ENCODE measurements at places on chromosomes 3 and 15.

- DNase-seq, result no peak
Measured at GRCh38 chr3:16801698-16802097, 83.1 kb upstream of the PLCL2 start.

DNA sequence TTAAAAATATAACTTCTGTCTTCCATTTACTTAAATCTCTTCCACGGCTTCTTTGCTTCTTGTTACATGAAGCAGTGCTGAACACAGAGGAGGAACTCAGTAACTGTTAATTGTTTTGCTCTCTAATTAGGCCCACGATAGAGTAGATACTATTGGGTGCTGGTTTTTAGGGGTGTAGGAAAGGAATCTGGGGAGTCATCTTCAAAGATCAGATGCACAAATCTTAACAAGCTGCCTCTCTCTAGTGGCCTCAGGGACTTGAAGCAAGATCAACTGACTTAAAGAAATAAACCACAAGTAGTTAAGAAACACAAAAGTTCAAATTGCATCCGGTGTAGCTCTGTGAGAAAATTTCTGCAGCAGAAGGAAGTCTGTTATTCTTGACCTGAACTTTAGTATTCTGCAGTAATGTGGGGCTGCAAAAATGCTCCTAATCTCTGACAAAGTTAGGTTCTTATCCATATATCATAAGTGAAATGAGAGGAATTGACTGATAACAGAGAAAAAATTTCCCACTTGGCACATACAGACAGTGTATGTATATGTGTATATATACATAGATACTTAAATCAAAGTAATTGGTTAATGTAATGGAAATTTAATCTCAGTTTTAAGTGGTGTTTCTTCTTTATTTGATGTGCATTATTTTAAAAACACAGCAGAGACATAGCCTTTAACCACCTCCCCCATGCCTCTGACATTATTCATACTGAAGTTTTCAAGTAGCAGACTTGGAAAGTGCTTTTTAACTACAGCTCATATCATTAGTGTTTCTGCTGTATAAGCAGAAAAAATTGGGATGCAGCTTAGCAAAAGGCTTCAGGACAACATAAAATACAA is 51.8 kb downstream of the CHST2 start:
- no peak for DNase-seq

DNA sequence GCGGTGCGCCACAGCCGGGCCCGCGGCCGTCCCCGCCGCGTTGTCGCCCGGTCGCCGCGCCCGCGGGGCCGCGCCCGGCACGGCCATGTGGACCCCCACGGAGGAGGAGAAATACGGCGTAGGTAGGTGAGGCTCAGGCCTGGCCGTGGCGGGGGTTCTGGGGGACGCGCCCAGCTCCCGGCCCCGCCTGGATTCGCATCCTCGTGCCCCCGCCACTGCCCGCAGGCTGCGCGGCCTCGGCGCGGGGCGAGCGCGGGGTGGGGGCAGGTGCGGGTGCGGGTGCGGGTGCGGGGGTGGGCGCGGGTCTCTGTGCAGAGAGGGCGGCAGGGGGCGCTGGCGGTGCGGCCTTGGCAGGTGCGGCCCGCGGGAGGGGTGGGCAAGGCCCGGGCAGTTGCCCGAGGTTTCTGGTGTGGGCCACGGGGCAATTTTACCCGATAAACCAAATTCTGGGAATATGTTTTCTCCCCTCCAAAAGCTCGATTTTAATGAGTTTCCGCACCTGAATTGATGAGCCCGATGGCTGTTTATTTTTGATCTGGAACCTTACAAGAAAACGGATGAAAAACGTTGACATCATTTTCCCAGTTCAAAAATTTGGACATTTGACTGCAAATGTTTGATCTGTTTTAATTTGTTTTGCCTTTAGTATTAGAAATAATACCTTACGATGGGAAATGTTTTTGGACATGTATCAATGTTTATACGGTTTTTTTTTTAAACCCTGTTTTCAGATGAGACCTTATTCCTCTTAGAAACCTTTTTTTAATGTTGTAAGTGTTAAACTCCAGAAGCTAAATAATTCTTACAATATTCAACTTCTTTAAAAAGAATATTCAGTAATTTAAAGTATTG is 678 bp downstream of the DOCK3 start:
- peak; percentile 58 for DNase-seq

DNA sequence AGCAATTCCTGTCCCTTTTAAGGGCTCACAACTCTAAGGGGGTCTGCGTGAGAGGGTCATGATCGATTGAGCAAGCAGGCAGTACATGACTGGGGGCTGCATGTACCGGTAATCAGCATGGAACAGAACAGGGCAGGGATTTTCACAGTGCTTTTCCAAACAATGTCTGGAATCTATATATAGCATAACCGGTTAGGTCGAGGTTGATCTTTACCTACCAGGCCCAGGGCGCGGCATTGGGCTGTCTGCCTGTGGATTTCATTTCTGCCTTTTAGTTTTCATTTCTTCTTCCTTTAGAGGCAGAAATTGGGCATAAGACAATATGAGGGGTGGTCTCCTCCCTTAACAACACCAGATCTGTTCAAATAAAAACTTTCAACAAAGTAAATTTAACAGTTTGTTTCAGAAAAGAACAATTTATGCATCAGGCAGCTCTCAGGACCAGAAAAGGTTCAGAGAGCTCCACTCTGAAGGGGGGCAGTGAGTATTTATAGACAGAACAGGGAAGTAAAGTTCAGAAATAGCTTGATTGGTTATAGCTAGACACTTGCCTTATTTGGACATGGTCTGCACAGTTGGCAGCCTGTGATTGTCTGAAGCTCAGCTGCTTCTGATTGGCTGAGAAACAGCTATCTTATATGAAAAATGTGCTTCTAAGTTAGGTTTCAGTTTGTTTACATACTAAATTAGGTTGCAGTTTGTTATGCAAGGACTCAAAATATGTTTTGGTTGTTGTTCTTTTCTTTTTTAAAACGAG is 17.2 kb upstream of the B4GALT4 start:
- no peak for DNase-seq

DNA sequence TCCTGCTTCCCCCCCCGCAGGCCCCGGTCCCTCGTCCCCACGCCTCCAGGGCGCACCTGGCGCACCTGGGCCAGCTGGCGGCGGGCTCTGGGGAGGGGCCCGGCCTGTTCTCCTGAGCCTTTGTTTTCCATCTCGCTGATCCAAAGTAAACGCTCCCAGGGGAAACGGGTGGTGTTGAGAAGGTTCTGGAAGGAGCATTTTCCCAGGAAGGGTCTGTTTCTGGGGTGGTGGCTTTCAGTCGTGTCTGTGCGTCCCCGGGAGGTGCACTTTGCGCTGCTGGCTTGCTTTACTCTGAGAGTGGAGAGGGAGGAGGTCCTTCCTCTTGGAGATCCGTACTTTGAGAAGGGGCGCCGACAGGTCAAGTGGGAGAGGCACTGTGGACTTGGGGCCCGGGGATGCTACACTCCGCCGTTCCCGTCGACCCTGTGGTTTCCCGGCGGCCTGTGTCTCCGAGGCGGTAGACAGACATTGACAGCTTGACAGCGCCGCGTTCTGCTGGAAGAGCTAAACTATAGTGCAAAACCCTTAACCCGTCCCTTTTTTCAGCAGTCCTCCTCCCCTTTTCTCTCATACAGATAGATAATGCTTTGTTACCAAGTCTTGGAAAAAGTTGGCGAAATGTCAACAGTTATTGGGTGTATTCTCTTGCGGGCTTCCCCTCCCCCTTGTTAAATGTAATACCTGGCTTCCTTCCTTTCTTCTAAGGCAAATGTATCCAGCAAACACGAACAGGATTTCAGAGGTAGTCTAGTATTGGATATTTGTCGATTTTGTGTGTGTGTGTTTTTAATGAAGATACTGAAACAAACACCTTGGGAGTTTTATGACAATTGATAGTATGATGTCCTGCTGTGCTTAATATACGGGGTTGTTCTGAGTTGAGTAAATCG is 6.5 kb downstream of the TPM1 start:
- peak; percentile 35 for DNase-seq

DNA sequence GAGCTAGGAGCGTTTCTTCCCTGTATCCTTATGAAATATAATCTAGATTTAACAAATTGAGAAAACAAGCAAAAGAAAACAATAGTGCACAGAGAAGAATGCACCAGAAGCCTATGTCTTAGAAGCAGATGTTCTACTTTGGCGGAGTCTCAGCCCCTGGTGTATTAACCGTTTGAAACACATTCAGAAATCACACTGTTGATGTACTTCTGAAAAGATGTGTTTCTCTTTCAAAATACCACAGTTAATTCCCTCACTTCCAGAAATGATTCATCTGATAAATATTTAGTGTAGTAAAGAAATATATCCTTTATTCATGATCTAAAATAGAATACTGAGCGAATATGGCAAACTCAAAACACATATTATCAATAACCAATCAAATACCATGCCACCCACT is 77.7 kb downstream of the CBLB start:
- DNase-seq, result no peak

DNA sequence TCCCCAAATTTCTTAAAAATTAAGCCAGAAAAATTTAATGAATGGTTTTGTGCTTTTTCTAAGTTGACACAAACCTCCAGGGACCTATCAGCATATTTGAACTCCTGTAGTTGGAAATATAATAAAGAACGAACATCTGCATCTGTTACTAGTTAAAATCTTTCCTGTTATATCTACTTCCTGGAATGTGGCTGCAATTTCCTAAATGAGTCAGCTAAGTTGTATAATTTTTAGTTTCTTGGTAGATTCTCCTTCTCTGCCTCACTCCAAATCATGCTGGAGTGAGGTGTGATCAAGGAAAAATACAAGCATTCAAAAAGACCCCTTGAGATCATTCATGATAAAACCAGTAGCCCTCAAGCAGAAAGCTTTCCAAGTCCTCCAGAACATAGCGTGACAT is 106.2 kb upstream of the MCTP2 start:
- DNase-seq, result no peak

DNA sequence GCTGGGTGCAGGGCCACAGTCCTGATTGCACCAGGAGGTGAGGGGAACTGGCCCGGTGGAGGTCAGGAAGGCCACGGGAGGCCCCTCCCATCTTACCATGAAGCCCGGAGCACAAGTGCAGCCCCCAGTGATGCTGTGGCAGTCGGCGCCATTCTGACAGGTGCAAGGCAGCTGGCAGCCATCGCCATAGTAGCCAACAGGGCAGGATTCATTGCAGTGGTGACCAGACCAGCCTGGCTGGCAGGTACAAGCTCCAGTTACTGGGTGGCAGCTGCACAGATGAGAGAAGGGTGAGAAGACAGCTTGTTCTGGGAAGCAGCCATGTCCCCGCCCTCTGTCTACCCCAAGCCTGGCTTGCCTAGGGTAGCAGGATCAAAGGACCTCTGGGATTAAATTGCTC is 88.2 kb downstream of the RAB11A start:
- DNase-seq, result no peak
